ENCODE measurements at places on chromosomes 3 and 15.
A peak's percentile ranks its signal among the peaks of the same experiment; 100 is the strongest.

- DNase-seq, result peak; percentile 19
Measured at GRCh38 chr15:77866596-77867125, 210.8 kb downstream of the TBC1D2B start.

GRCh38 chr3:108516881-108517280 lies 6.5 kb upstream of the MYH15 start:
- no peak for DNase-seq

GRCh38 chr3:162376761-162377160 lies 880.2 kb downstream of the OTOL1 start:
- no peak for DNase-seq

DNA sequence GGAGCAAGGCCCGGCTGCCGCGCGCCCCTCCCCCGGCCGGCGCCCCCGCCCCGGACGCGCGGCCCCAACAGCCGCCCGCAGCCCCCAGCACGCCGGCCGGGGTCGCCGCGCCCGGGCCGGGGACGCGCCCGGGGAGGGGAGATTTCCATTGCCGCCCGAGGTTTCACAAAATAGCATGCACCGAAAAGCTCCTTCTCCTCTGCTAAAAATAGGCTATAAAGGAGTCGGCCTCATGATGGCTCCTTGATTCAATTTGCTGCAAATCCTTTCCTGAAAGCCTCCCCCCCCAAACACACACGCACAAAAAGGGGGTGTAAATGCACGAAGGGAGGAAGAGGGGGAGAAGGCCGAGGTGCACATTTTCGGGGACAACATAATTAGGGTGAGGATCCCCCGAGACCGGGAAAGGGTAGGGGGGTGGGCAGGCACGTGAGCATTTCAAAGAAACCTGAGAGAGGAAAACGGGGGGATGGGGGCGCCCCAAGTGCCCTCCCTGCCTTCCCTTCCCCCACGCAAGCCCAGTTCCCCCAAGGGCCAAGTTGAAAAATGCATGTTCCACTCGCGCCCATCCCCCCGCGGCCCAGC lies 734 bp downstream of the TBL1XR1 start:
- no peak for DNase-seq

- no peak for DNase-seq
Measured at GRCh38 chr3:78642226-78643035, 1125.4 kb downstream of the ROBO1 start.

DNA sequence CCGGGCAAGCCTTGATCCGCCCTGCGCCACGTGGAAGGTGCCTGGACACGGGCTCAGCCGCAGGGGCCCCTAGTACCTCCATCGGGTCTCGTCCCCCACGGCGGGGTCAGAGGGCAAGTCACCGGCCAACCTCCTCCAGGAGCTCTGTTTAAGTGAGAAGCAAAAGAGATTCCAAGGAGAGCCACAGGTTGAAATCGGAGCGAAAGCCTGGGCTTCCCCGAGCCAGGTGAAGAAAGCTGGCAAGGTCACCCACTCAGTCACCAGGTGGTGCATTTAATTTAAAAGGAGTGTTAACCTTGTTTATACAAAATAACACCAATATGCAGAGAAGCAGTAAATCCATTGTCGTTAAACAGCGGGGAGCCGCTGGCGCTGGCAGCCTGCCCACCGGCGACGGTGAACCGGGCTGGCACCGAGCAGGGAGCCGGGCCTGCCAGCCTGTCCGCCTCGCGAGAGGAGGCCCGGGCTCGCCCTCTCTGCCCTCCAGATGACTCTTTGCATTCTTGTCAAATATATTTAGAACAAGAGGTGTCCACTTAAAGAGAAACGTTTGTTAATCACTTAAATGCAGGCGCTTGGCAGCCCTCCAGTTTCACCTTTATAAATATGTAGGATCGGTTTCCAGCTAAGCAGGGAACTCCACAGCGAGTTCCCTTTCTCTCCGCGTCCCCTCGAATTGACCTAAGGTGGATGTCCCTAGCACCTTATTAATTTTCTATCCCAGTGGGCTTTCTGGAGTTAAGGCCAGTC lies 277.3 kb upstream of the NR2F2 start:
- peak; percentile 52 for DNase-seq

DNA sequence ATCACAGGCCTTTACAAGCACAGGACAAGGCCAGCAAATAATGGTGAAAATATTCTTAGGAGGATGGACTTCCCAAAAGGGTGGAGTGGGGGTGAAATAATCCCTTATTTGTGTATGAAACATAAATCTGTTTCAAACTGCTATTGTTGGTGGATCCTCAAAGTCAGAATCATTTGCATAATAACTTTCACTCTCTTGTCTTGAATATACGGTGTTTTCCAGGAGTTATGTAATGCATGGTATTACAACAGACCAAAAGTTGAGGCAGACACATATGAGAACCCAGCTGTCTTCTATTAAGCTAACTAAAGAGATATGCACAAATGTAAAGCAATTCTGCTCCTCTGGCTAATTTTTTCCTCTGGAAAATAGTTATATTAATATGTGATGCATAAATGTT lies 57.7 kb downstream of the PRTG start:
- no peak for DNase-seq

DNA sequence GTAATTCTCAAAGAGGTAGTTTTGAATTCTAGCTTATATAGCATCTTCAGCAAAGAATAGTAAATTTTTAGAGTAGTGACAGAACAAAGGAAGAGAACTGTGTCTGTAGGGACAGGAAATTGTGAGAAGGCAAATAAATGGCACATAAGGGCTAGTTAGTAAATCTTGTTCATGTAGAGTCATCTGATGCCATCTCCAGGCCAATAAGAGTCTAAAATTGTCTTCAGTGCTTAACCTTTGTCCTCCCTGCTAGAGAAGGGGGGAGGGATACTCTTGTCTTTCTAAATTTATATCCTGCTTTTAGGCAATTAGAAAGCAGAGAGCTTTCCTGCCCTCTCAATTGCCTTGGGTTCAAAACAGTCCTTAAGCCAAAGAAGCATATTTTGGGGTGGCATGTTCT lies 87.0 kb upstream of the DNAJC19 start:
- DNase-seq, result no peak

GRCh38 chr3:71121429-71122167 lies 461.9 kb downstream of the FOXP1 start:
- no peak for DNase-seq

DNA sequence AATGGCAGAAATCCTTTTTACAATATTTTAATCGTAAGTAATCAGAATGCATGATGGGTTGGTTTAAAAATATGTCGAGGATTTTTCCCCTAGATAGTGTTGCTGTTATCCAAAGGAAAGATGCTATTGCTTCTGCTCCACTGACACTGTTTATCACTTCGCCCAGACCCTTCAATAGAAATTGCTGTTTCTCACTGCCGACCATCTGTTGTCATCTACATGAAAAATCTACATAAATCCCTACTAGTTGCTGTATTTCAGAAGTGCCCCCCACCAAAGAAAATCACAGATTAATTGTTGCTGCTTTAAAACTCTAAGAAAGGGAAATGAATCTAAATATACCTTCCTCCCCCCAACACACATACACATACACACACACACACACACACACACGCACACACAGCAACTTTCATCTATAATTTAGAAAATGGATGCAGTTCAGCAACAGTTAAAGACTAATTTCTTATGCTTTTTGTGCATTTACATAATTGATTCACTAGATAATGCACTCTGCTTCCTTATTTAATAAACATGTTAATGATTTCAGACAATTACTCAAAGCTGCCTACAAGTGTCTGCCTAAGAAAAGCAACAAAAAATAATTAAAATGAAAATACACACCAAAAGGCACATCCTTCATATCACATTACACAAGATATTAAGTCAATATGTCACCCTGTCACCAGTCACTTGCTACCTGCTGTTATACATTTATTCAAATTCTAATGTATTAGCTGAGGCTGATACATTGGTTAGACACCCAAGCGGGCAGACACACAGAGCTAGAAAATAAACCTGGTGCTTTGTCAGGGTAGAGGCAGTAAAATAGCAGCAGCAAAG lies 82.8 kb downstream of the RORA start:
- no peak for DNase-seq

DNA sequence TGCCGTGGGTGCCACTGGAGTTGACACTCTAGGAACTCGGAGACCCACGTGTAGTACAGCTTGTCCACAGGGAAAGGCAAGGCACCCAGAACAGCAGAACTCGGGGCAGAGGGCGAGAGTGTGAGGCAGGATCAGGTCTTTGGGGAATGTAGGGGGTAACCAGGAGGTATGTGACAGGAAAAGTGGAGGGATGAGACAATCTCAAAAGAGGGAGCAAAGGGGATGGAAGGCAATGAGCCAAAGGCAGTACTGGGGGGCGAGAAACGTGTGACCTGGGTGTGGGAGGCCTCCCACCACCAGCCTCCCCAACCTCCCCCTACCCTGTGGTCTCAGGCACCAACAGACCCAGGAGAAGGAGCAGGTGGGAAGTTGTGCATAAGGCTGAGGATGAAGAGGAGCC lies 48.9 kb downstream of the UMPS start:
- no peak for DNase-seq

DNA sequence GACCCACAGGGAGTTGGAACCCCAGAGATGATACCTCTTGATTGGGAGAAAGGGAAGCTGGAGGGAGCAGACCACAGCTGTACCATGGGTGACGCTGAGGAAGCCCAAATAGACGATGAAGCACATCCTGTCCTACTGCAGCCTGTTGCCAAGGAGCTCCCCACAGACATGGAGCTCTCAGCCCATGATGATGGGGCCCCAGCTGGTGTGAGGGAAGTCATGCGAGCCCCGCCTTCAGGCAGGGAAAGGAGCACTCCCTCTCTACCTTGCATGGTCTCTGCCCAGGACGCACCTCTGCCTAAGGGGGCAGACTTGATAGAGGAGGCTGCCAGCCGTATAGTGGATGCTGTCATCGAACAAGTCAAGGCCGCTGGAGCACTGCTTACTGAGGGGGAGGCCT lies 201.1 kb downstream of the AKAP13 start:
- DNase-seq, result no peak

GRCh38 chr3:8869613-8870012 lies 93.7 kb downstream of the RAD18 start:
- no peak for DNase-seq

DNA sequence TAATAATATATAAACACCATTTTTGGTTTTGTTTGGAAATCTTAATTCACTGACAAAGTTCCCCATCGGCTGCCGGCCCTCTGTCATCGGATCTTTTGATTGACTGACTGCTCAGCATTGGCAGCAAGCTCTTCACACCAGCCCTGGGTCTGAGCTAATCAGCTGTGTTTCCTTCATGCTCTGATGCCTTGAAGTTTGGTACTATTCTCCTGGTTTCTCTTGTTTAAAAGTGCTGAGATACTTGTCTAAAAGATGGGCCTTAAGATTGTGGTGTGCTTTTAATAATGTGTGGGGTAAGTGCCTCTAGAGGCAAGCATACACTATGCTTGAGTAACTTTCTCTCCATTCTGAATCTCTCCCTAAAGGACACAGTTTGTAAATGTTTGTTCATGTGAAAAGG lies 415.5 kb upstream of the TPRG1 start:
- DNase-seq, result no peak

DNA sequence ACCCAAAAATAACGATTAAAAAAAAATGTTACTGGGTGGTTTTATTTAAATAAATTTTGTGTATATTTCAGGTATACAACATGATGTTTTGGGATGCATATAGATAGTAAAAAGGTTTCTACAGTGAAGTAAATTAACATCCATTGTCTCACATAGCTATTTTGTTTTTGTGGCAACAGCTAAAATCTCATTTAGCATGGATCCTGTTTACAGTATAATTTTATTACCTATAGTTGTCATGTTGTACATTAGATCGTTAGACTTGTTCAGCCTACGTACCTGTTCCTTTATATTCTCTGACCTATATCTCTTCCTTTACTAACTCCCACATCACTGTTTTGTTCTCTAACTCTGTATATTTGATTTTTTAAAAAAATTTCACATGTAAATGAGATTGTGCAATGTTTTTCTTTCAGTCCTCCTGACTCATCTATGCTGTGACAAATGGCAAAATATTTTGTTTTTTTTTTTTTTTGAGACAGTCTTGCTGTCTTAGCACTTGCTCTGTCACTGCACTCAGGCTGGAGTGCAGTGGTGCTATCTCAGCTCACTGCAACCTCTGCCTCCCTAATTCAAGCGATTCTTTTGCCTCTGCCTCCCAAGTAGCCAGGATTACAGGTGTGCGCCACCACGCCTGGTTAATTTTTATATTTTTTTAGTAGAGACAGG lies 45.6 kb downstream of the OIP5 start:
- DNase-seq, result no peak

DNA sequence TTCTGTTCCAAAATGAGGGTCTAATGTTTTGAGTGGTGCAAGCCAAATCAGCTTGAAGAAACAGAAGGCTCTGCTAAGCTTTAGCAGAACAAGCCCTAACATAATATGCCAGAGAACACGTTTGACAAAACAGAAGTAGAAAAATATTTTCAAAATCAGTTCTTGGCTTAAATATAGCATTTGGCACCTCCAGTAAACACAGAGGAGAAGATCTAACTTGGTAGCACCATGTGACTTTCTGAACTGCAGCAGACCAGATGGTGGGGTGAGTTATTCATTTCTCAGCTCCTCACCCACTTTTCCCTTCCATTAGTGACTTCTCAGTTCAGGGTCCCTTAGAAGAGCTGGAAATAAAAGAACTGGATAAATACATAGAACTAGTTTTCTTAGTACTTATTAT lies 395.8 kb downstream of the MAGI1 start:
- DNase-seq, result no peak

DNA sequence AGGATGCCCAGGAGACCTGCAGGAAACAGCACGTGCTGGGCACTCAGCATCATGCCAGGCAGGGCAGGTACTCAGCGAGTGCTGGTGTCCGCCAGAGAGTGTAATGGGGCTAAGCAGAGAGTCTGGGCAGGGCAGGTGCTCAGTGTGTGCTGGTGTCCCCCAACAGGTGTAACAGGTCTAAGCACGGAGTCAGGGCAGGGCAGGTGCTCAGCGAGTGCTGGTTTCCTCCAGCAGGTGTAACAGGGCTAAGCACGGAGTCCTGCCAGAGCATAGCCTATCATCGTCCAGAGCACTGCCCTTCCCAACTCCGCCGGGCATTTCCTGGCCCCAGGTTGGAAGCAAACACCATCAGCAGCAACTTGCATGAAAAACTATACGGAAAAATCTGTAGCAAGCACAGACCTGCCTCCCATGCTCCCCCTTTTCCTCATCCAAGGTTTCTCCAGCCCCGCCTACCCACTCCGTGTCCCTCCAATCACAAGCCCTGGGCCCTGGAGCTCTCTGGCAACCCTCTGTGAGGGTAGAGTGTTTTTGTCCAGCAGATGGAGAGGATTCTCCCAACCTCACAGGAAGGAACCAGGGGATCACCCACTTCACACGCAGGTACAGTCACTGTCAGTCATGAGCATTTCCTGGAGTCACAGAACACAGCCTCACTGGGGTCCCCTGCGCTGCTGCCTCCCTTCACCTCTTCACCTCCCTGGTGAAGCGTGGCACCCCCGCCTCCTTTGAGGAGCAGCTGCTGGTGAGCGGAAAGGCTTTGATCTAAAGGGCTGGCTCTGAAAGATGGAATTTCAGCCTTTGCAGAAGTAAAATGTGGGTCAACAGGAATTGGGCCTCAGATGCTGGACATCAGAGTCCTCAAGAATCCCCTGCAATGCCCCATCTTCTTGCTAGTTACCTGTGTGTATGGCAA lies 302.5 kb downstream of the OCA2 start:
- DNase-seq, result no peak

GRCh38 chr3:52099001-52099401 lies 42.6 kb upstream of the DUSP7 start:
- DNase-seq, result no peak

Data from H9 (cell line).